ENCODE measurements at places on chromosomes 6 and 20. TPM values are rescaled to one million over a fixed set of nuclear protein-coding genes. Genes with fewer than 3 reads are reported as not detected.

Gene IPCEF1
- total RNA-seq = 1.1 TPM

Gene ZNF391
- 3.2 TPM for total RNA-seq

Gene KHDC1L
- not detected for total RNA-seq

Gene ZSCAN23
- total RNA-seq = 0.65 TPM

Gene NKX2-4
- not detected for total RNA-seq

Gene SHLD1
- 3.1 TPM for total RNA-seq

Gene MYH7B
- 2.8 TPM for total RNA-seq

Gene F13A1
- 530 TPM for total RNA-seq

All from subcutaneous adipose tissue (tissue), 4 donors.